ENCODE measurements at places on chromosomes 2 and 18. TPM values are rescaled to one million over a fixed set of nuclear protein-coding genes. Genes with fewer than 3 reads are reported as not detected.

The GPN1 gene
- total RNA-seq: 49.9 TPM

The GCKR gene
- total RNA-seq: not detected

The GPR17 gene
- not detected for total RNA-seq

The CTIF gene
- 2.3 TPM for total RNA-seq

The FAM98A gene
- total RNA-seq: 77.3 TPM

The TCF23 gene
- total RNA-seq: not detected

- DNase-seq: no peak
Observed at GRCh38 chr2:226773291-226773690, 26.3 kb downstream of the IRS1 start.

GRCh38 chr2:156466739-156467405, 30.7 kb downstream of the GPD2 start:
- DNase-seq: no peak

- DNase-seq: no peak
Observed at GRCh38 chr2:176160251-176160985, 3.3 kb downstream of the HOXD3 start.

GRCh38 chr2:168105127-168105683, 142.2 kb downstream of the STK39 start:
- DNase-seq: no peak

- no peak for DNase-seq
Observed at GRCh38 chr2:12432985-12433625, 283.6 kb upstream of the TRIB2 start.

DNA sequence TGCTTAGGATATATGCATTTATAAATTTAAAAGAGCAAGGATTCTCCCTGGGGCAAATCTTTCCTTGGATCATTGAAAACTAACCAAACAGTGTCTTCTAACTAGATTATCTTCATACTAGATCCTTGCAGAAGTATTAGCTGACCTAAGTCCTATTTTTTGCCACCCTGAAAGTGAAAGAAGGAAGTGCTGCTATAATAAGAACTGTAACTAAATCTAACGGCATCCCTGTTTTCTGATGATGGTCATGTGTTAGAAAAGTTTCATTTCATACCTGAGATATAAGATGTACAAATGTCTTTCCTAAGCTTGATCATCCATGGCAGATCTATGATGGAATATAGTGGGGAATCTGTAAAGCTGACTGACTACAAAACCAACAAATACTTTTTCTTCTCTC, 102.7 kb downstream of the MAP2 start:
- no peak for DNase-seq

- no peak for DNase-seq
Observed at GRCh38 chr18:37258819-37259218, 306.8 kb downstream of the CELF4 start.

GRCh38 chr18:63366213-63367052, 573 bp downstream of the KDSR start:
- peak; percentile 77 for DNase-seq

GRCh38 chr2:112187805-112188596, 49.8 kb downstream of the FBLN7 start:
- peak; percentile 80 for DNase-seq
